ENCODE measurements at places on chromosomes 2 and 18.

- DNase-seq: no peak
These were observed 2.3 kb downstream of the WIPF1 start for GRCh38 chr2:174595116-174595809.

DNA sequence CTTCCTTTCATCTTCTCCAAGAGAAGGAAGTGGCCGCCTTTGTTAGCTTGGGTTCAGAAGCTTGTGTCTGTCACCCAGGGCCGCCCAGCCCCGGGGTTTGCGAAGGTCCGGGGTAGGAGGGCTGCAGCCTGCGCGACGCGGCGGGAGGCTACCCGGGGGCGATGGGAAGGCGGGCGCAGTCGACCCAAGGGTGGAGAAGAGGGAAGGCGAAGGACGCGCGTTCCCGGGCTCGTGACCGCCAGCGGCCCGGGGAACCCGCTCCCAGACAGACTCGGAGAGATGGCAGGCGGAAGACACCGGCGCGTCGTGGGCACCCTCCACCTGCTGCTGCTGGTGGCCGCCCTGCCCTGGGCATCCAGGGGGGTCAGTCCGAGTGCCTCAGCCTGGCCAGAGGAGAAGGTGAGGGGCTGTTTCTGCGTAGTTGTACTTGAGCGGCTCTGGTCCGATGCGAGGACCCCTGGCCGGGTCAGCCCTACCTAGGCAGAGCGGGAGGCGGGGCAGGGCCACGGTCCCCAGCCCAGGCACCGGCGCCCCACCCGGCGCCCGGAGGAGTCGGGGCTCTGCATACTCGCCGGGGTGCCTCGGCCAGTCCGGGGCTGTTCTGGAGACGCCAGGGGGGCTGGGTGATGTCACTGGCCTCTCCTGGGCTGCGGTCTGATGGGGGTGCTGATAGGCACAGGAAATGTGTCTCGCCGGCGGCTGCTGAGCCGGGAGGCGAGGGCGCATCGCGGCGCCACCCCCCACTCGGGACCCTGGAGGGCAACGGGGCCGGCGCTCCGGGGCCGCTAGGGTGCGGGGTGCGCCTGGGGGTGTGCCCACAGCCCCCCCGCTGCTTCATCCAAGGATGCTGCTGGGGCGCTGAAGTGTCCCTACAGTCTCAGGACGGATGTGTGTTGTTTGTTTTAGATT is at the start of gene QPCT:
Gene QPCT (plus strand): TSS at position 178 of the 909 bp plus-strand sequence. CDS start 102 bp downstream, at position 280.
- peak; percentile 49 for DNase-seq

DNA sequence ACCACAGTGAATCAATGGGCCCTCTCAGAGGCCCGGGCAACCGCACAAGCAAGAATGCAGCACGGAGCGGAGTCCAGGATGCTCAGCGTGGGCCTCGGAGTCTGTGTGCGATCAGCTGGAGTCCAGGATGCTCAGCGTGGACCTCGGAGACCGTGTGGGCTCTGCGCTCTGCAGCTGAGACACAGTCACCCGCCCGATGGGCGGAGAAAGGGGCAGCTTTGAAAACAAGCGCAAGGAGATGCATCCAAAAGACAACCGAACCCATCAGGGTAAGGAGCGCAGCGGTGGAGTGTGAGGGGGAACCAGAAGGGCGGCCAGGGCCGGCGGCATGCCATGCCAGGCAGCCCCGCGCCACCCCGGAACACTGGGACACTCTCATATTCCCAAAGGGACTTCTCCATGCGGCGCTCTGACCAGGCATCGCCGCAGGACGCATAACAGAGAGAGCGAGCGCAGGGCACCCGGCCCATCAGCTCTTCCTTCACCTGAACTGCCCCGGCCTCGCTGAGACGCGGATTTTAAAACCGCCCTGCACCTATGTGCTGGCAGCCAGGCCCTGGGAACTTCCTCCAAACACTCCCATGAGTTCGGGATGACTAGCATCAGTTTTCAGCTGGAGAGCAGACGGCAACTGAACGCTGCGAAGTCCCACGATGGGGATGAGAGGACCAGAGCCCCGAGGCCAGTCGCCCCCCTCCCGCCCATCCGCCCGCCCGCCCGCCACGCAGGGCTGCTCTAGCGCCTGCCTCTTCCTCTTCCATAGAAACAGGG is 44.7 kb downstream of the MC5R start:
- no peak for DNase-seq

DNA sequence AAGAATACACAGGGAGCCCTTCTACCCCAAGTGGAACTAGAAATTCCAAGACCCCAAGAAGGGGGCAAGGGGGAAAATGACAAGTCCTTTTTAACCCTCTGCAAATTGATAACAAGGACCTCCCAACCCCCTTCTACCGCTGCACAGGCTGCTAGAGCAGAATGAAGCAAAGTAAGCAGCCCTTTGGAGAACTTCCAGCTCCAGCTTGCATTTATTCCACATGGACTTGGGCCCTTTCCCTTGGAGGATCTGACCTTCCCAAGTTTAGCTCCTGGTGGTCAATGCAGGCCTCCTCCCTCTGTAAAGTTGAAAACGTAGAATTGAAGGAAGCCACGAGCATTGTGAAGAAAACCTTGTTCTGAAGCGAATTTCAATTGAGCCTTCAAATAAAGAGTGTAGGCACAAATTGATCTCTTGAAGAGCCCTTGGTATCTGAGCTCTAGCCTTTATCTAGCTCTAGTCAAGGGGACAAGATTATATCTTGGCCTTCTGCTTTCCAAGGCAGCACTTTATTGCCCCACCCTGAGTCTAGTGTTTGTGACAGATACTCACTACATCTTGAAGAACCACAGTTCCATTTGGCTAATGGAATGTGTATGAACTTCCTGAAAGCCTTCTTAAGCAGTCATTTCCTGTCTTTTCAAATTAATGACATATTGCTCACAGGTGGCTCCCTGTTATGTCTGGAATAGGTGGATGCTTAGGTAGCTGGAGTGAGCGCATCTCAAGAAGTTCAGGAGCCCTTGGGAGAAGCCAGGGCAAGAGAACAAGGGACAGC is 37.2 kb downstream of the SLC14A2 start:
- DNase-seq: no peak

Measured in lower leg skin (tissue), 4 donors.